MG63 (cell line): ENCODE measurements at places on chromosomes 13 and 19. TPM values are rescaled to one million over a fixed set of nuclear protein-coding genes. Genes with fewer than 3 reads are reported as not detected.
A peak's percentile ranks its signal among the peaks of the same experiment; 100 is the strongest.

SERPINE3 gene
- total RNA-seq: not detected in 2 replicates

TGFBR3L gene
- total RNA-seq: 0.46 TPM in 1 of 2 replicates, not detected in the other

GPR4 gene
- total RNA-seq: not detected in 2 replicates

IQCN gene
- 0.03 and 0.05 TPM in 2 replicates for total RNA-seq

WDR87 gene
- total RNA-seq: not detected in 2 replicates

FPR3 gene
- total RNA-seq: not detected in 2 replicates

- DNase-seq: peak; percentile 42
These were observed 114.3 kb upstream of the SERP2 start for GRCh38 chr13:44259045-44260027.

DNA sequence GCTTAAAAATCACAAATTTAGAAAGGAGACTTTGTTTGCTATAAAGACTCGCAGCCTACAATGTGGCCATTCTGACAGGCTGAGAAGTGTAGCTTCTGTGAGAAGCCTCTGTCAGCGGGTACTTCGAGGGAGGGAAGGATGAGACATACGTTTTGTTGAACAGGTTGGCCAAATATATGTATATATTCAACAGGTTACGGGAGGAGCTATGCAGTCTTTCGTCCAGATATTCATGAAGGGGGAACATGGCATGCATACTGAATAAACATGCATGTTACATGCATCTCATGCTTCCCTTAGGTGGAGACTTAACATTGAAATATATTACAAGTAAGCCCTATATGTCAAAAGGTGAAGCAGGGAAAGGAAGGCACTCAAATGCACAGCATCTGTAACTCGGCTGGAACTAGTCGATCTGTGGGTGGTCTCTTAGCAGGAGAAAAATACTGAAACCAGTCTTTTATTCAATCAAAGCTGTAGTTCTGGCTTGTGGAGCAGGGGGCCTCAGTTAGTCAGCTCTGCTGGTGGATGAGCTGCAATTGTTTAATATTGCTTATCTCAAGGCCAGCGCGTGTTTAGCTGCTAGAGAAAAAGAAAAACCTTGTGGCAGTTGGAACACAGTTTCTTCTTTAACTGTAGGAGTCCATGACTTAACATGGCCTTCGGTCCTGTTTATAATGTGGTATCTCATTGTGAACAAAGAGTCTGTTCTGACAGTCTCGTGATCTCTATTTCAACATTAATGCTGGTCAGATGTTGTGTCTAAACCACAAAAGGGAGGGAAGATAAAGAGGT is 94.3 kb downstream of the FAM216B start:
- peak; percentile 14 for DNase-seq

DNA sequence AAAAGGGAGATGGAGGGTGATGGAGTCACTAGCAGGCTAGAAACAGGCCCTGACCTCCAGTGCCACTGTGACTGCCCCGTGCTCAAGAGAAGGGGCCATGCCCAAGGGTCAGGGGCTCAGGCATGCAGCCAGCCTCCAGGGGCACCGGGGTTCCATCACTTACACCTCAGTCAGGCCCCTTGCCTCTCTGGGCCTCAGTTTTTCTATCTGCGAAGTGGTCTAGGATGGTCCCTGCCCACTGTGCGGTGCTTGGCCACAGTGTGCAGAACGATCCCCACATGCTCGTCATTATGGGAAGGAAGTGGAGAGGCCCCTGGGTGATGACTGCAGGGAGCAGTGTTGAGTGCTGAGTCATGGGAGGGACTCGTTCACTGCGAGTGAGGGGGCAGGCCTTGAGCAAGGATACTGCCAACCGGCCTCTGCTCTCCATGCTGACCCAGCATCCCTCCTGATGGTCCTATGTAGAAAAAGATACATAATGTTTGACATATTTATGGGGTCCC is 23.1 kb downstream of the TMED1 start:
- peak; percentile 95 for DNase-seq

DNA sequence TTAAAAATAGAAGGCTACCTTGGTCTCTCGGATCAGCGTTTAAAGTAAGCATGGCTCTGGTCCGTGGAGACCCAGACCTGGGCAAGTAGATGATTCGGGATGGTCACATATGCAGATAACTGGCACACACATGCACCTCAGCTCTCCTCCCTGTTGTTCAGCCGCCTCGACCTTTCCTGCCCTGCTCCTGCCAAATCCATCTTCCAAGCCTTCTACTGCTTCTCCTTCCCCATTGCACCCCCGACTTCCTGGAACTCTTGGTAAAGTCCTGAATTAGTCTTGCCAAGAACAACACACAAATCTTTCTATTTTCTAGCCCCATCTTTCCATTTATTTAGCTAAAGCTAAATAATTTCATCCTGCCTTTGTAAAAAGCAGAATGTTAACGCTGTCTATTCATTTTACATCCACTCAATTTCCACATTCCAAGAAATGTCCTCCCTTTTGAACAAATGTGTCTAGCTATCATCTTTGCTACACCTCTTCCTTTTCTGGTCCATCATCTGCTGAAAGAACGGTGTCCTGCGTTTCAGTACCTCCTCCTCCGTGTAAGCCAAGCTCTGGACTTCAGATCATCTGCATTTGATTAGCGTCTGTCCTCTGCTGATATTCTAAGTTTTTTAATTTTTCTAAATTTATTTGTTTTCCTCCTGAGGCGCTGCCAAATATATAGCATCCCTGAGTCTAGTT is 92.5 kb downstream of the ZIC5 start:
- DNase-seq: no peak

DNA sequence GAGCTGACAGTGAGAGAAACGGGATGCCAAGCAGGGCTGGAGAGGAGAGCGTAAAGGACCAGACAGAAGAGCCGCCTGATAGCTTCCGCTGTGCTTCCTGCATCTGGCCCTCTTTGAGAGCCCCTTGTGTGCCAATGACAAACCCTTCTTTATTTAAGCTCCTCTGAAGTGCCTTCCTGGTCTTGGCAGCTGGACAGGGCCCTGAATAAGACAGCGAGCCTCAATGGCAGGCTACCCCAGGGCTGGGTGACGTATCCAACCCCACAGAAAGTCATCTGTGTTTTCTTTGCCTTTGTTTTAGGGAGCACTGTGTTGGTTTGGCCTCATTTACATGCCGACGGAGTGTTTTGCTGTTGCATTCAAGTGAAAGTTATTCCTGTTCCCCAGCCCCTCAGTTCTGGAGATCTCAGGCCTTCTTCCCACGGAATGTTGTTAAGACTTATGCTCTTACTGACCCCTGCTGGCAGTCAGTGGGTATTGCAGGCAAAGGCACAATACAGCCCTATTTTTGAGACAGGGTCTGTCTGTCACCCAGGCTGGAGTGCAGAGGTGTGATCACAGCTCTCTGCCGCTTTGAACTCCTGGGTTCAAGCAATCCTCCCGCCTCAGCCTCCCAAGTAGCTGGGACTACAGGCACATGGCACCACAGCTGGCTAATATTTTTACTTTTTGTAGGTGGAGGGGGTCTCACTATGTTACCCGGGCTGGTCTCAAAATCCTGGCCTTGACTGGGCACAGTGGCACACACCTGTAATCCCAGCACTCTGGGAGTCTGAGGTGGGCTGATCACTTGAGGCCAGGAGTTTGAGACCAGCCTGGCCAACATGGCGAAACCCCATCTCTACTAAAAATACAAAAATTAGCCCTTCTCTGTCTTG is 16.8 kb downstream of the CCL25 start:
- no peak for DNase-seq

- DNase-seq: no peak
These were observed 4.4 kb upstream of the SIGLEC8 start for GRCh38 chr19:51462681-51463080.

DNA sequence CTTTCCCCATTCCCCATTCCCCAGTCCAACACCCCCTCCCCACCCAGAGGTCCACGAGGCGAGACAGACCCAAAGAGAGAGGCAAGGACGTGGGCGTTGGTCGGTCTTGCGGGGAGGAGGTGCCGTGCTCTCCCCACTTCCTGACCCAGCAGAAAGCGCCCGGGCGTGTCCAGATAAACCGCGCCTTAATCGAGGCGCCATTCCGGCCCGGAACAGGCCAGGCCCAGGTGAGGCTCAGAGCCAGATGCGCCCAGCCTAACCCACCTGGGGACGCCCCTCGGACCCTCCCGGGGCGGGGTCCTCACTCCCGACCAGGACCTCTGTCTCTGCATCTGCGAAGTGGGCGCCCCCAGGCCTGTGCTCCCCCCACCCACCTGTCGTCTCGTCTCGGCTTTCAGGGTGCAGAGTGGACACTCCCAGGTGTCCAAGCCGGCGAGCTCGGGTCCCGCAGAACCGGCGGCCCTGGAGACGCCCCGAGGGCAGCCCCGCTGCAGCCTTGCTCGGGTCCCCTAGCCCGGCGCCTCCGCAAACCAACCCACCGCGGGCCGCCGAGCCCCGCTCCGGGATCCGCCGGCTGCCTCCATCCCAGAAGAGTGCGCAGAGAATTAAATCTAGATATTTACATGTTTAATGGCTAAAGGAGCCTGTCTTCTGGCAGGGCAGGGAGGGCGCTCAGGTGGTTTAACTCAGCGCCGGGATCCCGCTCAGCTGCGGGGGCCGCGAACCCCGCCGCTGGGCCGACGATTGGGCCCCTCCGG is 5.0 kb upstream of the ONECUT3 start:
- no peak for DNase-seq

DNA sequence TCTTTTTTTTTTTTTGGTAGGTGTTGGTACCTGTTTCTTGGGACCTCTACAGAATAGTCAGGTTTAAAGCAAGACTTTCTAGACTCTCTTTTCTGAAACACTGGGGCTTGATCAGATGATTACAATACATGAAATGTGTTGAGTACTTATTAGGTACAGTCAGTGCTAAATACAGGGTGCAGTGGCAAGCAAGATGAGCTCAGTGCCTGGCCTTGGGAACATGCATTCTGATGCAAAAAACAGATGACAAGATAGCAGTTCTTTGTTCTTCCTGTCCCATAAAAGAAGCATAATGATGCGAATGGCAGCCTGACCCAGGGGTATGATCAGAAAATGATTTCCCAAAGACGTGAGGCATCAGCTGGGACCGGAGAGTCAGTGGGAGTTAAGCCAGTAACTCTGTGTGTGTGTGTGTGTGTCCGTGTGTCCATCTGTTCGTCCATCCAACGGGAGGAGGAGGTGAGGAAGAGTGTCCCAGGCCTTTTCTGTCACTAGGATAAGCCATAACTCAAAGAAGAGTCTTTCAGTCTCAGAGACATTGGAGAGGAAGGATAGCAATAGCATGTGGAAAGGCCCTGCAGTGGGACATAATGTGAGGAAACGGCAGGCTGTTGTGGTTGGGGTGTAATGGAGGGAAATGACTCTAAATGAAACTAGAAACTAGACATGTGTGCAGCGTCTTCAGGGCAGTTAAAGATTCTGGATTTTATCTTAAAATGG is 32.2 kb downstream of the SLAIN1 start:
- DNase-seq: no peak

- DNase-seq: no peak
These were observed 26.6 kb upstream of the ZMYM5 start for GRCh38 chr13:19890030-19890429.

DNA sequence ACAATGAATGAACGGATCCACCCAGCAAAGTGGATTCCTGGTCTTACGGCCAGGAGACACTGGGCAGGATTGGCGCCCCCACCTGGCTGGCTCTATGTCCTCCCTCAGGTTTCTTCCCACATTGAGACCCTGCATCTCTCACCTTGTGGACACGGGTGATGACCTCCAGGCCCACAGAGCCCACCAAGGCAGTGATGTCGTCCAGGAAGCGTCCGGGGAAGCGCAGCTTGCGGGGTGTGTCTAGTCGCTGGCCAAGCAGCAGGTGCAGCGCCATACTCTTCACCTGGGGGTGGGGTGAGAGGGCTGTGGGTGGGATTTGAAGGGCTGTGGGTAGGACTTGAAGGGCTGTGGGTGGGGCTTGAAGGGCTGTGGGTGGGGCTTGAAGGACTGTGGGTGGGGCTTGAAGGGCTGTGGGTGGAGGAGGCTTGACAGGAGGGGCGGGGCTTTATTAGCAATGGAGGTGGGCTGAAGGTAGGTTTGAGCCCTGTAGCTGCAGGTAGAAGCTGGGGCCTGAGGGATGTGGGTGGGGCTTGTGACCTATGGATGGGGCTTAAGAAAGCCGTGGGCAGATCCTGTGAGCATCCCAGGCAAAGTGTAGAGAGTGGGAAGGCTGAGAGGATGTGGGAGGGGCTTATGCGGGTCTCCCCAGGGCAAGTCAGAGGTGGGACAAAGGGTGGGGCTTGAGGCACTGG is 12.1 kb upstream of the ANGPTL8 start:
- DNase-seq: no peak

DNA sequence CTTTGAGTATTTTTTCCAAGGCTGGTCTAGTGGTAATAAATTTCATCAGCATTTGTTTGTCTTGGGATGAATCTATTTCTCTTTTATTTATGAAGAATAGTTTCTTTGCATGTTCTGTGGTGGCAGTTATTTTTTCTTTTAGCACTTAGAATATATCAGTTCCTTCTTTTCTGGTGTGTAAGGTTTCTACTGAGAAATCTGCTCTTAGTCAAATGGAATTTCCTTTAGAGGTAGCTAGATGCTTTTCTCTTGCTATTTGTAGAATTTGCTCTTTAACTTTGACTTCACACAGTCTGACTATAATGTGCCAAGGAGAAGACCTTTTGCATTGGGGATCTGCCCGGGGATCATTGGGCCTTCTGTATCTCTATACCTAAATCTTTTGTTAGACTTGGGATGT is 4.1 kb upstream of the SIGLEC6 start:
- no peak for DNase-seq

- peak; percentile 2 for DNase-seq
These were observed 48.0 kb upstream of the ABCC4 start for GRCh38 chr13:95349267-95349666.
